ENCODE measurements at places on chromosomes 12 and 14.

- no peak for DNase-seq
Measured at GRCh38 chr12:94648578-94648977, 1.8 kb downstream of the TMCC3 start.

DNA sequence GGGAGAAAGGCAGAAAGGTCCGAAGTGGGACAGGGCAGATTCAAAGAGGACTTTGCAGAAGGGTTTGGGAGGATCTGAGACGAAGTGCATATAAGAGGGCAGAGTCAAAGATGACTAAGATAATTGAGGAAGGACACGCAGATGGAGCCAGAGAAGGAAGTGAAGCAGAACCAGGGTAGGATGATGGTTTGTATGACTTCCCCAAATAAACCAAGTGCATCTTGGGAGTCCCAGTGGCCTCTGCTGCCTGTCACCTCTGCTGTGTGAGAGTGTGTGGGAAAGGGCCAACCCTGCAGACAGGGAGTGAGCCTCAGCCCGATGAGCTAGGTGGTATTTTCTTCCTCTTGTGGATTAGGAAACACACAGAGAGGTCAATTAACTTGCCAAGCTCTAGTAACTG lies 36.8 kb downstream of the FLVCR2 start:
- no peak for DNase-seq

GRCh38 chr14:64910847-64911495 lies 3.3 kb upstream of the CHURC1 start:
- no peak for DNase-seq

GRCh38 chr12:3947781-3948180 lies 74.6 kb upstream of the PARP11 start:
- no peak for DNase-seq

DNA sequence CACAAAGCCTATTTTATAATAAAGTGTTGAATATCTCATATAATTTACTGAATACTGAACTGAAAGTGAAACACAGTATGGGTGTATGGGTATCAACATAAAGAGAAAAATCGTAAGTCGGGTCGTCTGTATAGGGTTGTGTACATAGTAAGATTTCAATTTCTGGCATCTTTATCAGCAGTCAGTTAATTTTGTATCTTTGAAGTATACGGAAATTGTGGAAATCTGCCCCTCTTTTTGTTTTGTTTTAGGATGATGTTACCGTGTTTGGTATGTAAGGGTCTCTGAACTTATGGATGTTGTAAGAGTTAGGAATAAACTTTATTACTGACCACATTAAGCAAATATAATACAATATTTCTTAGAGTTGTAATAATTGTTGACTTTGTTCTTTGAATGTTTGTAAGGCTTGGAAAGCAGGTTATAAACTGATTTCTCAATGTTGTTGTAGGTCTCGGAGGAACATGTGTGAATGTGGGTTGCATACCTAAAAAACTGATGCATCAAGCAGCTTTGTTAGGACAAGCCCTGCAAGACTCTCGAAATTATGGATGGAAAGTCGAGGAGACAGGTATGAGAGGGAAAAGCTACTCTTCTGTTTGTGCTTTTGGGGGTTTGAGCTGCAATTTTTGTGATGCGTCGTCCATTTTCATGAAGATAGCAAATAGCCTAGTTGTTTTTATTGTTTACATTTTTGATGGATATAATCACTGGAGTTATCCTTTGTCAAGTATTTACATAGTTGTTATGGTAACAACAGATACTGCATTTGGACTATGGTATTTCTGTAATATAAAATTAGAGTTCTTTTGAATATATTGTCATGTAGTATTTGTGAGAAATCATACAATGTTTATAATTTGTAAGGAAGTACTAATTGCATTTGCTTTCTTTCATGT lies 12.0 kb downstream of the EID3 start:
- DNase-seq: no peak

DNA sequence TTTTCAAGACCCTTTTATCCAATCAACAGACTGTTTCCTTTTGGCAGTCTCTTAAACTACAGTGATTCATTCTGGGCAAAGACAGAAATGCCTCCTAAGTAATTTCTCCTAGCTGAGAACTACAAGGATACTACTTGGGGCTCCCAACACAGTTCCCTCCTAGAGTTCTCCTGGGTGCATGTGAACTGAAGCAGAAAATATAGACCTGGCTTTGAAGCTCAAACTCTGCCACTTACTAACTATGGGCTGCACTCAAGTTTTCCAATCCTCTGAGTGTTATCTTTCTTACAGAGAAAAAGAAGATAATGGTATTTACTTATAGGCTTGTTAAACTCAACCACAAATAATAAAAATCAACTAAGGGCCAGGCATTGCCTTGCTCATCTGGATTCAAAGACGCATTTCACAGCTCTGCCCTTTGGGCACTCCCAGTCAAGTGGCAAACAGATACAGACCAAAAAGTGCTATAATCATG lies 97.6 kb downstream of the EFCAB11 start:
- DNase-seq: no peak

GRCh38 chr12:47902131-47902639 lies 2.6 kb downstream of the VDR start:
- no peak for DNase-seq

DNA sequence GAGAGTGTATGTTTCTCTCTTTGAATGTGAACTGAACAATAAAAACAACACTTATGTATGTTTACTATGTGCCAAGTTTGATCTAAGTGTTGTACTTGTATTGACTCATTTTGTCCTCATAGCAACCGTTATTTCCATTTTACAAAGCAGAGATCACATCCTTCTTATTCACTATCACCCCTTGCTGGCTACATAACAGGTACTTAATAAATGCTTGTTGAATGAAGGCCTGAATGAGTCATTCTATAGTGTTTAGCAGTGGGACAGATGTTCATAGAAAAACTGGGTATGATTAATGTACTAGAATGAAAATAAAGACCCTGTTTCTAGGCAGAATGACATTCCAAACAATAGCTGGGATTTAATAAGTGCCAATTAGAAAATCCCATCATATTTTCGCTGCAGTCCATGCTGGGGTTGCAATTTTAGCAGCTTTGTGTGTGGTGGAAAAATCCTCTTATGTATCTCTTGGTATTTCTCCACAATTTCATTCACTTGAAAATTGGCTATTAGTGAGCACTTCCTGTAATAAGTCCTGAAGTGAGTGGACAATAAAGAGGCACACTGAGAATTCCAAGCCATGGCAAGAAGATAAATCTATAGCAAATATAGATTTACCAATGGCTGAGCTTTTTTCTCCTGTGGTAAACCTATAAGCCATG lies 86.0 kb downstream of the FAR2 start:
- DNase-seq: no peak

- DNase-seq: no peak
Measured at GRCh38 chr14:28867571-28867970, 101.0 kb downstream of the FOXG1 start.

- no peak for DNase-seq
Measured at GRCh38 chr12:131796754-131797587, 31.2 kb upstream of the MMP17 start.

DNA sequence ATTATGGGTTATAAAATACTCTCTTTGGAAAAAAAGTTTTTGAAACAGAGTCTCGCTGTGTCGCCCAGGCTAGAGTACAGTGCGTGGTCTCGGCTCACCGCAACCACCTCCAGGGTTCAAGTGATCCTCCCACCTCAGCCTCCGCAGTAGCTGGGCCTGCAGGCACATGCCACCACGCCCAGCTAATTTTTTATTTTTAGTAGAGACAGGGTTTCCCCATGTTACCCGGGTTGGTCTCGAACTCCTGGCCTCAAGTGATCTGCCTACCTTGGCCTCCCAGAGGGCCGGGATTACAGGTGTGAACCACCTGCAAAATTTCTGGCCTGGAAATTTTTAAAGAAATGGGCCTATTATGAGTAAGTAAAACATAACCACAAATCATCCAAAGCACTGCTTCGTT lies 3.8 kb downstream of the USP15 start:
- DNase-seq: peak; percentile 4

DNA sequence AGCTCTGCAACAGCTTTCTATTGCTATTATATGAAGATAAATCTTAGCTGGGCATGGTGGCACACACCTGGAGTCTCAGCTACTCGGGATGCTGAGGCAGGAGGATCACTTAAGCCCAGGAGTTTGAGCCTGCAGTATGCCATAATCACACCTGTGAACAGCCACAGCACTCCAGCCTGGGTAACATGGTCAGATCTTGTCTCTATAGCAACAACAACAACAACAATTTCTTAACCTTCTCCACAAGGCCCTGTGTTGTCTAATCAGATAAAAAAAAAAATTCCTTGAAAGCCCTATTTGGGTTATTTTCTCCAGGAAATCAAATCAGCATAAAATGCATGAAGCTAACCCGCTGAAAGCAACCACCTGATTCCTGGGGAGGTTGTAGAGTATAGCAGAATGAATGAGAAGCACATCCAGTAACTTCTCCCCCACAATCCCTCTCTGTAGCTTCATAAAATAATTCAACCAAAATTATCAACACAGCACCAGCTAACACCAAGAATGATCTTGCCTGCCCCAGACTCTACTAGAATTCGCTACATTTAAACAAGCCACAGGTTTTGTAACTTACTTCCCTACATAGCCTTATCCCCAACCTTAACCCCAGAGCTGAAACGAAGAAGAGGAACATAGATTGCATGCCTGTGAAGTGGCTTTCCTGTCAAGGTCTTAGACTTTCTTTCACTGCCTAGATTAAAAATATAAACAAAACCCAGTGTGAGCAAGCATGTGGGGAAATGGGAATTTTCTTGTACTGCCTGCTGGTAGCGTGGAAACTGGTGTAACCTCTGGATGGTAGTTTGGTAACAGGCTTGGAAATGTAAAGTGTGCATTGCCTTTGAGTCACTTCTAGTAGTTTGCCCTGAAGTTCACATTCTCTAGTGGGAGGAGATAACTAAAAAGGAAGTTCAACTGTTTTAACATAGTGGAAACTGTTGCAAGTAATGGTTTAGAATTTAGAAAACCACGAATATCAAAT lies 6.0 kb upstream of the STK38L start:
- DNase-seq: no peak

DNA sequence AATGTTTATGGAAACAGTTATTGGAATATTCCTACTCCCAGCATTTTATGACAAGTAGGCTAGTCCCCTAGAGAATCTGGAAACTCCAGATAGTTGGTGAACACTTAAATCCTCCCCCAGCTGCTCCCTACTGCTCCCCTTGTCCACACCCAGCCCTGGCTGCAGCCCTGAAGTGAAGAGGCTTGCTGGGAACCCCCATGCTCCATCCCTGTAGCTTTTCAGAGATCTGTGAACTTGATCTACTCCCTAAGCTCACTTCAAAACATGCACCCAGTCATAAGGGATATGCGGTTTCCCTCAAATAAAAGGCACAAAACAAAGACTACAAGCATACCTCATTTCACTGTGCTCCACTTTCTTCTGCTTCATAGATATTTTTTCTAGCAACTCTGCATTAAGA lies 33.2 kb downstream of the EGLN3 start:
- DNase-seq: no peak

GRCh38 chr14:54267172-54267571 lies 129.6 kb upstream of the CDKN3 start:
- DNase-seq: no peak

DNA sequence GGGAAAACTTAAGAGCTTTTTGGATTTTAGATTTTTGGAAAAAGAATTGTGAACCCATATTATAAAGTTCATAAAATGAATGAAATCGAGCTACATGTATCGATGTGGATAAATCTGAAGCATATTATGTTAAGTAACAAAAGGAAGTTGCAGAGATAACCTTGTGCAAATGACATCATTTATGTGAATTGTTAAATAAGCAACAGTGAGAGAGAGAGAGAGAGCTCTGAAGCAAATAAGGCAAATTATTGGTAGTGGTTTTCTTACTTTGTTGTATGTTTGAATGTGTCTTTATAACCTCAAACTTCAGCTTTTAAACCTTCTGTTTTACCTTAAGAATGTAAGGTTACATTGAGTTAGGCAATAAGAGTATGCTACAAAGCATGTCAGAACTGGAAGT lies 78.8 kb downstream of the ERC1 start:
- no peak for DNase-seq

DNA sequence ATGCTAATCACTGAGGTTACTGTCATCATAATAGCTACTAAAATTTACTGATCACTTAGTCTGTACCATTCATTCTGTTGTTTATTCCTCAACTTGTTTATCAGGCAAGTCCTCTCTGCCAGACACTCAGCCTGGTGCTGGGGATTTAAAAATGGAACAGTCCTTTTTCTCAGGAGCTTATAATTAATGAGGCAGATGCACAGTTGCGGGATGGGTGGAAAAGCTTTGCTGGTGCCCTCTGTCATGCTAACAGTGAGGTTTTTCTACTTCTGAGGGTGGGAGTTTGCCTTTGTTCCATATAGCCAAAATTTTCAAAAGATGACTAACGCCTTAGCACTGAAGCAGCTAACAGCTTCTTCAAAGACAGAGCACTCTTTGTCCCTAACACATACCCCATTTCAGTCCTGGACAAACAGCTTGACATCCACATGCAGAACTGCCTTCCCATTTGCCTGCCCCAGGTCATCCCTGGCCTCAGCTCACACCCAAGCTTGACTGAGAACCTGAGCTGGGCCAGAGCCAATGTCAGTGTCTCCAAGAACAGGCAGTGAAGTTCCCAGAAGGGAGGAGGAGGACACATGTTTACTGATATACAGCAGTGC lies 30.8 kb upstream of the HSPB8 start:
- no peak for DNase-seq

- DNase-seq: no peak
Measured at GRCh38 chr12:110498984-110499706, 2.8 kb downstream of the VPS29 start.

DNA sequence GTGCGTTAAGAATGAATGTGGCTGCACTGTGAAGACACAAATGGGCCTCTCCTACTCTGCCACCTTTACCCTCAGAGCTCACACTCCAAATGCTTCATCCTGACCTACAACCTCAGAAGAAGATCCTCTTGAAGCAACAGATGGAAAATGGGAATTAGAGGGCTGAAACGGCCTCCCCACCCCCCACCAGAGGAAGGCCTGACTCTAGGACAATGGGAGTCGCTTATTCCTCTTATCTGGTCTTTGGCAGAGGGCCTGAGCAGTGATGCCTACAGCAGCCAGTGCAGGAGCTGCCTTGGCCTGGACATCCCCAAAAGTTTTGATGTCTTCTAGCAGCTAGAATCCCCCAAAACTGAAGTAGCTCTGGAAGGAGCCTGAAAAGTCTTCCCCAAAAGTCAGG lies 29.2 kb downstream of the BTBD7 start:
- no peak for DNase-seq

DNA sequence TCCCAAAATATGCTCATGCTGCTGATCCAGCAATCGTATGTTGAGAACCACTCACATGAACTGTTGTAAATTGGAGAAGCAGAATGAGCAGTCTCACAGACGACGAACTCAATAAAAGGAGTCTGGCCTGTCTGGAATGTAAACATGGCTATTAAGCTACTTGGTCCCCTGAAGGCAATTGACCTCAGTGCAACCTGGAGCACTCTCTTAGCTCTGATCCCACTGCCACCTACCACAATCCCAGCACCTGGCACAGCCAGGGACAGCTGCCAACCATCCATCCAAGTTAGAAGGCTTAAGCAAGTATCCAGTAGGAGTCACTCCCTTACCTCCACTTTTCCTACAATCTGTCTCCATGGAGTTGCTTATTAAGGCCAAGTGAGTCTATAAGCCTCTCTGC lies 406.9 kb upstream of the CLEC14A start:
- DNase-seq: no peak

All from stimulated activated CD4-positive, alpha-beta T cell treated with anti-CD3 and anti-CD28 coated beads, Interleukin-4, amount 100 ng/mL, for 1 hour (primary cell).